AG04449 (cell line): ENCODE measurements at places on chromosomes 6 and 20.

GRCh38 chr20:35657271-35657670 is 7.4 kb downstream of the CPNE1 start:
- DNase-seq = no peak

DNA sequence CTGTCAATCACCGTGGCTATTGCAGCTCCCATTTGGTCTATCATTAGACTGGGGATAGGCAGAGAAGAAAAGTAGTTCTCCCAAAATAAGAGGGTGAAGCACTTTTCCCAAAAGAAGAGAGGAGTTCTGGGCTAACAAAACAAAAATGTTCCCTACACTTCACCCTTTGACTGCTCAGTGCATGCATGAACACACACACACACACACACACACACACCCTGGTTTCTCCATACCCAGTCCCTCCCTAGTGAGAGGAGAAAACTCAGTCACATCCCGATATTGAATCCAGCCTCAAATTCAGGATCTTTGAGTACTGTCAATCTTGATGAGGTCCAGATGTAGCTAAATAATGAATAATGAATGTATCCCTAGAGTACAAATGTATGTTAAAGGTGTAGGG is 4.6 kb upstream of the TBPL1 start:
- no peak for DNase-seq

DNA sequence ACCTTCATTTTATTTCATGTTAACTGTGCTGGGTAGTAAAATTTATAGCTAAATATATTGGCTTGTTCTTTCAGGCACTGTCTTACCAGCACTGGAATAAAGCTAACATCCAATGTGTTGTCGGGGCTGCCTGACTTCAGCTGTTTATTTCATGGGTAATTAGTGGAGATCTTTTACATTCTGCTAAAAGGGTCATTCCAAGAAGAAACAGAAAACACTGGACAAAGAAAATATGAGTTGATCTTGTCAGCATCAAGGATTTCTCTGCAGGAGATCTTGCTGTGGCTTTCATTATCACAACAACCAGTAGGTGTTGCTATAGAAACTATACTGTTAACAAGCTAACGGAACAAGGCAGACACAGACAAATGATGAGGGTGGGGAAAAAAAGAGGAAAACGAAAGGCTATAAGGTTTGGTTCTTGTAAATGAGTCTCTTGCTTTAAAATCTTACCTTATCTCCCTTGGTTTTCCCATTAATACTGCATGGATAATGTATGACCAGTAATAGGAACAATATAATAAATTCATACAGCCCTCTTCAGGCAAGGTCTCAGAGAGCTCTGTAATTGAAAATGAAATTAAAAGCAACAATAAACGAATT is 206.8 kb downstream of the SIM1 start:
- peak; percentile 44 for DNase-seq

DNA sequence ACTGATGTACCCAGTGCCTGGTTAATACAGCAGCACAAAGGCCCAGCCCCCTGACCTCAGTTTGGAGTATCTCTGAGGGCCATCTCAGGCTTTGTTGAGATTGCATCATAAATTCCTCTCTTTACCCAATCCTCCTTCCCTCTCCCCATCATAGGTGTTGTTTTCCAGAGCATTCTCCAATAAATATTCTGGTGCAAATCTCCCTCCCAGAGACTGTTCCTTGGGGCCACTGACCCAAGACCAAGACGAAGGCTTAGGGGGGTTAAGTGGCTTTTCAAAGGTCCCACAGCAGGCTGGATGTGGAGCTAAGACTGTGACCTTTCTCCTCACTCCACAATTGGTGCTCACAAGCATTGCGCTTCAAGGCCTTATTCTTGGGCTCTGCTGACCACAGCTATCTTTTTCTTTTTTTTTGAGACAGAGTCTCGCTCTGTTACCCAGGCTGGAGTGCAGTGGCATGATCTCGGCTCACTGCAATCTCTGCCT is 72.4 kb upstream of the ZMYND8 start:
- DNase-seq = no peak

DNA sequence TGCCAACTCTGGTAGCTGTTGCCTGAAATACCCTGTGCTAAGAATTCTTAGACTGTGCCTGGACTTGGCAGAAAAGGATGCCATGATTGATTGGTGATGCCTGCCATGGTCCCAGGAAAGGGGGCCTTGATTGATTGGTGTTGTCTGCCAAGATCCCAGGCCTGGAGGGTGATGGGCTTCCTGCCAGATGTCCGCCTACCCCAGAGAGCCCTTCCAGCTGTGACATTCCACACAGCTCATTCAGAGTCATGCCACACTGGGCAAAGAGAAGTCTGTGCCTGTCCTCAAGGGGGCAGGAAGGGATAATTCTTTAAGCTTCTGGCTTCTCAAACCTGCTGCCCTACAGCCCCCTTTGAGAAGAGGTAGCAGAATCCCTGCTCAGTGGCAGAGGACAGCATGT is 24.6 kb downstream of the RIMS4 start:
- no peak for DNase-seq

DNA sequence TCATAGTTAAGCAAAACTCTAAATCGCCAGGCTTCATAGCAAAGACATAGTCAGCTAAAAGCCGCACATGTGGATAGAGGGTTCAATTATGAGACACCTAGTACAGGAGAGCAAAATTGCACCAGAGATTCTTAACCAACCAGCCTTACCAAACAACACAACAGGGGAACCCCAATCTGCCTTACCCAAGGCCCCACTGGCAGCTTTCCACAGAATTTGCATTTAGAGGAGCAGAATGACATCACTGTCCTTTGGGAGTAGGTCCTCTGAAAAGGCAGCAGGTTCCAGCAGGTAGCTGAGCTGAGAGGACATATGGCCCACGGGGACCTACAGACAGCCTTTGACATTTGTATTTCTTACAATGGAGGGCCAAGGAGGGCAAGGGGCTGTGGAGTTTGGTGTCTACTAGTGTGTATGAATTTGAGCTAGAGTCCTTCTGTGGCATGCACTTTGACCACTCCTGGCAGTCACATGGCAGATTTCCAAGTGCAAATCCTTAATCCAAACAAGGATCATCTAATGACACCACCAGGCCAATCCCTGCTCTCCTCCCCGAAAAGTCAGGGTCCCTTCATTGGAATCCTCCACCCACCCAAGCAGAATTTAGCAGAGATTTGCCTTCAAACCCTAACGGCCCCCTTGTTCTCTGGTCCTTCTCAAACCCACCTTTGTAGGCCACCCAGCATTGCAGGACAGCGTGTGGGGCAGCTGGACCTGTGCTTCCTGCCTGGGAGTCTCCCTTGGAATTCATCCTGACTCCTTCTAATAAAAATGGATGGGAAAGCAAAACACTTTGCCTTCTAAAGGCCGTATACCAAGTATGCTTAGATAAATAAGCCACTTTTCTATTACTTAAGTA is 171.2 kb upstream of the SUPT3H start:
- DNase-seq = no peak

- DNase-seq = no peak
These were observed 11.9 kb downstream of the CD164 start for GRCh38 chr6:109370336-109370735.

- DNase-seq = no peak
These were observed 10.5 kb upstream of the TOX2 start for GRCh38 chr20:43903953-43904826.

GRCh38 chr6:36272234-36272633 is 2.4 kb downstream of the PNPLA1 start:
- no peak for DNase-seq

GRCh38 chr6:122081921-122082320 is 317.5 kb upstream of the HSF2 start:
- no peak for DNase-seq

DNA sequence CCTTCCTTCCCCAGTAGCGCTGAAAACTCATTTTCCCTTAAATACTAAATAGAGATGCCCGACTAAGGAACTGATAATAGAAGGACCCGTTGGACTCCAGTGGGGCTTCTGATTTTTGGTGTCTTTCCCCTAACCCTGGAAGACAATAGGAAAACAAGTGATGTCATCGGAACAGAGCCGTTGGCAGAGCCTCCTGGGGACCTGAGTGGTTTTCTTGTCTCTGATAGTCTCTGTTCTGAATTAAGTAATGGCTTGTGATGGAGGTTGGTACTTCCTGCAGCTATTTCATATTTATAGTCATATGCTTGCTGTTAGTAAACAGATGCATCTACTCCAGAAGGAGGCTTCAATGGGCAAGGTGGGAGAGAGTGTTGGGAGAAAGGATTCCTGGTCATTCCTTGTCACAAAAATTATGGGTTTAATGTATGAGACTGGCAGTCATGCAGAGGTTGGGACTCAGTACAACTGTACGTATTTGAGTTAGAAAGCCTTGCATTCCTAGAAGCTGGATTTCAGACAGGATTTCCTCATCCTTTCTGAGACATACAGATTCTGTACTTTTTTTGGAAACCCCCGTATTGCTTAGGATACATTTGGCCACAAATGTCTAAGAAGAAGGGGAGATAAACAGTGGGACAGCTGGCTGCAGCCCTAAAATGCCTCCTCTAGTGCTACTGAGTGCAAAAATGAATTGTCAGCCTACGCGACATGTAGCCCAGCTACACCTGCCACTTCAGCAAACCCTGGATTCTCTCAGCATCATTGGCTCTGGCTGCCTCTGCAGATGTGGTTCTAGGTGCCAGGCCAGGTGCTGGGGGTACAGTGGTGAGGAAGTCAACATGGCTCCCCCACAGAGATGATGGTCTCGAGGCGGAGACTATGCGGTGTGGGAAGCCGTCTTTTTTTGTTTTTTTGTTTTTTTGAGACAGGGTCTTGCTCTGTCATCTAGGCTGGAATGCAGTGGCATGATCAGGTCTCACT is 38.1 kb downstream of the CDS2 start:
- no peak for DNase-seq

DNA sequence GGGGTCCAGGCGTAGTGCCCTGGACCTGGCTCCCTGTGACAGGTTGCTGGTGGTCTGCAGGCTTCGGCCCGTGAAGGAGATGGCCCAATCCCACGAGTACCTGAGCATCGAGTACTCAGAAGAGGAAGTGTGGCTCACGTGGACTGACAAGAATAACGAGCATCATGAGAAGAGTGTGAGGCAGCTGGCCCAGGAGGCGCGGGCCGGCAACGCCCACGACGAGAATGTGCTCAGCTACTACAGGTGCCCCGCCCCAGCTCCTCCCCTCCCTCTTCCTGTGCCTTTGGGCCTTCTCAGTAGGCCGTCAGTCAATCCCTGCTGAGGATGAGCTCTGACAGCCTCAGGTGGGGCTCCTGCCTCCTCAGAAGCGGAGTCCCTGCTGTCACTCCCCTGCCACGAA is 42.6 kb downstream of the UQCC2 start:
- no peak for DNase-seq

- DNase-seq = no peak
These were observed 188.1 kb downstream of the CD83 start for GRCh38 chr6:14305624-14306023.

GRCh38 chr20:24439737-24440387 is 29.6 kb upstream of the SYNDIG1 start:
- no peak for DNase-seq

- no peak for DNase-seq
These were observed 17.4 kb downstream of the RCAN2 start for GRCh38 chr6:46473881-46474280.

DNA sequence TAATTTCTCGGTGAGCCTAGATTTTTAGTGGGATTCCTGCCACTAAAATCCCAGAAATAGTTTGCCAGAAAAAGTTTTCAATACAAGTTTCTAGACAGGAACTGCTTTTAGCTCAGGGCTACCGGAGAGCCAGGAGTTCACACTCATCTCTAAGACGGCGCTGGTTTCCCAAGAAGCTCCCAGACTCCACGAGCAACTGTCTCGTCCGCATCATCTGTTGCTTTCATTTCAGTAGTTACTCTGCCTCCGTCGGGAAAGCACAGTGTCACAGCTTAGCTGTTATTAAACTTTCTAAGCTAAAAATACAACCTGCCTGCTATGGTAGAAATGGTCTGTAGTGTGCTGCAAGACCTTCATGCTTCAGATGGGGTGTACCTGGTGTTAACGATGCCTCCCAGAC is 197.3 kb upstream of the SNX9 start:
- no peak for DNase-seq

- no peak for DNase-seq
These were observed 5.2 kb downstream of the TOX2 start for GRCh38 chr20:43919686-43920403.

- no peak for DNase-seq
These were observed 234.6 kb downstream of the ANKRD60 start for GRCh38 chr20:57993716-57994431.

DNA sequence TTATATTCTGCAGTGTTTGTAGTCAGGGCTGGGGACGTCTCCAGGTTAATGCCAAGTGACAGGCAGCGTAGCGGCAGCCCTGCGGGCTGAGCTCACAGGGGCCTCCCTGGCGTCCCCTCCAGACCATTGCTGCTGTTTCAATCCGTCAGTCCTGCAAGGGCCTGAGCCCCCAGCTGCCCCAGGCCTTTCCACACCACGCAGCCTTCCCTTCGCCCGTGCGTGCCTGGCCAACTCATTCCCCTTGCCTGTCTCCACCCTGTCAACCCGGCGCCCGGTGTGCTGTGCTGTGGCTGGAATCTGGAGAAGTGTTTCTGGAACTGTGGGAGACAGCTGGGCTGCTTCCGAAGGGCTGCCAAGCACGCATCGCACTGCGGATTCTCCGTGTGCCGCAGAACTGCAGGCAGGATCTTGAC is 11.9 kb downstream of the BHLHE23 start:
- no peak for DNase-seq

DNA sequence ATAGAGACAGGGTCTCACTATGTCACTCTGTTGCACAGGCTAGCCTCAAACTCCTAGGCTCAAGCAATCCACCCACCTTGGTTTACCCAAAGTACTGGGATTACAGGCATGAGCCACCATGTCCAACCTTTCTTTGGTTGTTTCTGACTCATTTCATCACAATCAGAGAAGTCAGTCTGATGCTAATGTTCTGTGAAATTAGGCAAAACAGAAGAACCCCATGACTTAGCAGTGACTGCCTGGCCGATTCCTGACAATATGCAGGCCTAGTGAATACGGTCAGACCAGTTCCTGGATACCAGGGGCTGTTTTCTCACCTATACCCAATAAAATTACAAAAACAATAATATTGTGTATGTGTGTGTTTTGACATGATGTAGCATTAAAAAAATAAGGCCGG is 58.8 kb upstream of the BTN3A2 start:
- no peak for DNase-seq

GRCh38 chr6:33124525-33124901 is 48.7 kb downstream of the HLA-DPB1 start:
- DNase-seq = no peak

DNA sequence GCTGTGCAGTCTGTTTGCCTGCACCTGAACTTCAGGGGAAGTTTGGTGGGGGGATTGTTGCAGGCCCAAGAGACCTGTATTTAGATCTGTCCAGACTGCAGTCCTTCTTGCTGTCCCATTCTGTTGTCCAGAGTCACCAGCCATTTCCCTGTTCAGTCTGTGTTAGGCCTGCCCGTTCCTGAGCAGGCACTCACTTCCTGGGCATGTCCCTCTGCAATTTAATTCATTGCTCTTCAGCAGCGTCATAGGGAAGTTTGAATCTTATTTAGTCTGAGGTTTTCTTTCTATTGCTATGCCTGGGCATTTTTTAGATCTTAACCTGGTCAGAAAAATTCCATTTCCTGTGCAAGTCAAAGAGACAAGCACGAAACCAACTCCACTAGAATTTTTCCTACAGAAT is 190.2 kb downstream of the DTNBP1 start:
- no peak for DNase-seq
